ENCODE measurements at places on chromosomes 3 and 15.

- no peak for DNase-seq
These were observed 262.6 kb downstream of the ABHD5 start for GRCh38 chr3:43953380-43953779.

DNA sequence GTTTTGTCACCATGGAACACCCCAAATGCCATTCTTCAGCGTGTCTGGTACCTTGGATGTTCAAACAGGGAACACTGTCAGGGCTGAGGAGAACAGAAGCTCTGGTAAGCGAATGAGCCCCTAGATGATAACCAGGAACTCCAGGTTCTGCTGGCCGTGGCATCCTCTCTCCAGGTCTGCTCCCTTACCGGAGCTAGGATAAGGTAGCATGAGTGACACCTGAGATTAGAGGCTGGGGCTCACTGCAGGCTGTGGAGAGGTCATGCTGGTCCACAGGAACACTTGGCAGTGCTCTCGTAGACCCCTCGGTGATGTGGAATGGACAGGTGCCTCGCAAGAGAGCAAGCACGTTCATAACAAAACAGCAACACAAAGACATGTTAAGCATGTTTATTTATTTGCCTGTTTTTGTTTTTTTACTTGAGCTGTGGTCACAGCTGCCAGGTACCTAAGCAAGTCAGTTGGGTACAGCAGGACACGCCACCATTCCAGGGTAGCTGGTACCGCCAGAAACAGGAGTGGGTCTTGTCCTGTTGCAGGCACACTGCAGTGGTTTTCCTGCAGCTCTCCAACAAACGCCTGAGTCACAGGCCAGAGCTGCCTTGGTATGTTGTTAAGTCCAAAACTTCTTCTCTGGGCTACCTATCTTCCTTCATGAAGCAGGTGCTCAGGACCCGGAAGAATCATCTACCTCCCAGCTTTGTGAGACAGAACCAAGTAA is 4.6 kb downstream of the RBM15B start:
- DNase-seq: no peak

- DNase-seq: no peak
These were observed 62.8 kb downstream of the POLR2M start for GRCh38 chr15:57769266-57769665.

DNA sequence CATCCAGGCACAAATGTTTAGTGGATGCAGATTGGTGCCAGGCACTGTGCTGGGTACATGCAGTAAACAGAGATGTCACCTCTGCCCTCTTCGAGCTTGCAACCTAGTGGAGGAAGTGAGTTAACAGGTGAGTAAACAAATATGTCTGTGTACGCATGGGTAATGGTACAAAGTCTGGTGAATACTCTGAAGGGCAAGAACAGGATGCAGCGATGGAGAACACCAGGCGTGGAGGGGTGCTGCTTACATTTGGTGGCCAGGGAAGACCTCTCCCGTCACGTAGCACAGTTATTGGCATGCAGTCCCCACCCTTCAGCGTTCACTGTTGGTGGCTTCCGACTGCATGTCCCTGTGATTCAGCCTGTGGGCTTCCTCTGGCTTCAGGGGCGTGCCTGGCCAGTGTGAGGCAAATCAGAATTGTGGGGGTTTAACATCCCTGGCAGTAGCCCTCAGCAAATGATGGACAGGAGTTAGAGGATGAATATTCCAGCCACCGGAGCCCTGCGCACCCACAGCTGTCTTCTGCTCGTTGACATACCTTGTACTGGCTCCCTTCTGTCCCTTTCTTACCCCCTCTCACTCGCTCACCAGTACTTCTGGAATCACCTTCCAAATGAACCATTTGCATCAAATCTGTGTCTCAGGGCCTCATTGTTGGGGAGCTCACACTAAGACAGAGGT is 9.1 kb upstream of the HDAC11 start:
- no peak for DNase-seq

- DNase-seq: no peak
These were observed 801.2 kb upstream of the ARPP21 start for GRCh38 chr3:34837848-34838741.

DNA sequence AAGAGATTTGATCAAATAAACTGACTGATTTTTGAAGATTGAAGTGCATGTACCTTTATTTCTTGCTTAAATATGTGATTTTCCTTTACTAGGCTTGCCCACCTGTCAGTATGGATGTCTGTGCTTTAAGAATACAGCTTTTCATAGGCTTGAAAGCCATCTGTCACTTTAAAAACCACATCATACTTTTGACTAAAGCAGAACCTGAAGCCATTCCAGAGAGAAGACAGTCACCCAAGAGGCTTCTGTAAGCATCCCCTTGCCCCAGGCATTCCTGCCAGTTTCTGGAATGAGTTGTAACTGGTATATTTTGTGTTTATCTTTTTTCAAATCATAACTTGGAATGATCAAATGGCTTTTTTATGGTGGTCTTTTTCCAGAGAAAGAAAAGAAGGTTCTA is 24.0 kb downstream of the HPS3 start:
- no peak for DNase-seq

- DNase-seq: no peak
These were observed 1.0 kb downstream of the IQSEC1 start for GRCh38 chr3:13072239-13072599.

GRCh38 chr15:71807125-71807629 is 3.2 kb upstream of the NR2E3 start:
- no peak for DNase-seq

- peak; percentile 37 for DNase-seq
These were observed 16.1 kb downstream of the C3orf22 start for GRCh38 chr3:126542340-126543241.

DNA sequence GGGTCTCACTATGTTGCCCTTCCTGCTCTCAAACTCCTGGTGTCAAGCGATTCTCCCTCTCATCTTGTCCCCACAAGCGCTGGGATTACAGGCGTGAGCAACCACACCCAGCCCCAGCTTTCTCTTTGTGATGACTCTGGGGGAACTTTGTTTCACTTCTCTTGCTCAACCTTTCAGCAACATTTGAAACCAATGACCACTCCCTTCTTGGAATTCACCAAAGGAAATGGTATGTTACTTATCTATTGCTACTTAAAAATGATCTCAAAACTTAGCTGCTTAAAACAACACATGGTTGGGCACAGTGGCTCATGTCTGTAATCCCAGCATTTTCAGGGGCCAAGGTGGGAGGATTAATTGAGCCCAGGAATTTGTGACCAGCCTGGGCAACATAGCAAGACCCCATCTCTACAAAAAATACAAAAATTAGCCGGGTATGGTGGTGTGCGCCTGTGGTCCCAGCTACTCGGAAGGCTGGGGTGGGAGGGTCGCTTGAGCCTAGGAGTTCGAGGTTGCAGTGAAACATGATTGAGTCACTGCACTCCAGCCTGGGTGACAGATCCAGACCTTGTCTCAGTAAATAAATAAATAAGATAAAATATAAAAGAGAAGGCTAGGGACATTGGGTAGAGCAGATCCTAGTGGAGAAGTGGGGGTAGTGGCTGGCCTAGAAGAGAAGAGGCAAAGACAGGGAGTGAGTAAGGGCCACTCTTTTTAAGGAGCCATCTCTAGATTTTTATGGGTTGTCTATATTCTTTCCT is 10.3 kb upstream of the COPG1 start:
- DNase-seq: no peak

DNA sequence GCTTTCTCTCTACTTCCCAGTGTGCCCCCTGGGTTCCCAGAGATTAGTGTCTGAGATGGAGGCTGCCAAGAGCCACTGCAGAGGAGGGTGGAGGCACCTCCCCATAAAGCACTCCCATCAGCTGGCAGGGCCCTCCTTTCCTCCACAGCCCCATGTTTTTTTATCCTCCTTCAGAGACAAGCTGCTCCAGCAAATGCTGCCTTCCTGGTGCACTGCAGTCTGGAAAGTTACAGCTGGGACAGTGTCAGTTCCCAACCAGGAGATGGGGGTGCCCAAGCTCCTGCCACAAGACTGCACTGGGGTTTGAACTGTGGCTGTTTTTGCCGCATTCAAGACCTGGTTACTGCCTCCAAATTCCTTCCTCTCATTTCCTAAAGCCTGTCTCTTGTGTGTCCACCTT is 206.1 kb downstream of the CADPS start:
- no peak for DNase-seq

DNA sequence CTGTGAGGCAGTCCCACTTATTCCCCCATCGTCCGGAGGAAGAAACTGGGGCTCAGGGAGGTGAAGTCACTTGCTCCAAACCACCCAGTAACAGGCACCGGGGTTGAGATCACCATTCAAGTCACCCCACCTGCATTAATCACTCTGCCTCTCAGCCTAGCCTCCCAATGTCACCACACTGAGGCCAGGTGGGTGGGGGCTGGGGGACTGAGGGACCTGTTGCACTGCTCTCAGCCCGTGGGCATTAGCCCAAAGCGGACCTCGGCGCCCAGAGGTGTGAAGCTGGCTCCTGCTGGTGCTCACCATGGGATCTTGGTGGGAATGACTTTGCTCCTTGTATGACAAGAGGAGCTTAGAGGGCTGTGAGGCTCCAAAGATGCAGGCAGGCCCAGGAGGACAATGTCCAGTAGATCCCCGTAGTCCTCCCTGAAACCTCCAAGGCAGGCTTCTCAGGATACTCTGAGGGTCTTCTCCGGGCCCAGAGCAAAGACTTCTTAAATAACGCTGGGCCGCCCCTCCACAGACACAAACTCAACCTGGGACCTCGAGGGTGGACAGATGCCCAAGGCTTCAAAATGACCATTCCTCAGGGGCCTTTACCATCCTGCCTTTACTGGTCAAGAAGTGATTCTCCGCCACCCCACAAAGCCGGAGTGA is 1.7 kb downstream of the NT5DC2 start:
- peak; percentile 34 for DNase-seq

- DNase-seq: no peak
These were observed 15.9 kb upstream of the SLC4A7 start for GRCh38 chr3:27500035-27500434.

GRCh38 chr15:78761020-78761419 is 50.2 kb downstream of the ADAMTS7 start:
- no peak for DNase-seq

DNA sequence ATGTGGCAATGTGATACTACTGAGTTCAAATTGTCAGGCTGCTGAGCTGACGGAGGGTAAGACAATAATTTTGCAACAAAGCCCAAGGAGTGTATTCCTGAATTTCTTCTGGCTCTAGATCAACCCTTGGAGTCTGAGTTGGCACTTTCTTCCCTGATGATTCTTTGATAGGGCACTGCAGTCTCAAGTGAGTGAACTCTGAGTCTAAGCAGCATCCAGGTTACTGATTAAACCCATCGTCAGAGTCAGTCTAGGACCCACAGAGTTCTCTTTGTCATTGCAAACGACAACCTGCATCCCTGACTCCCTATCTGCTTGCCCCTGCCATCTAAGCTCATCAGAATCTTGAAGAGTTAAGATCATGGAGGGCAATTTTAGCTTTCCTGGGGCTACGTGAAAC is 58.6 kb downstream of the MME start:
- no peak for DNase-seq

- DNase-seq: no peak
These were observed 39.7 kb downstream of the BCHE start for GRCh38 chr3:165797551-165797950.

GRCh38 chr3:158789592-158789991 is 12.3 kb upstream of the MFSD1 start:
- no peak for DNase-seq

DNA sequence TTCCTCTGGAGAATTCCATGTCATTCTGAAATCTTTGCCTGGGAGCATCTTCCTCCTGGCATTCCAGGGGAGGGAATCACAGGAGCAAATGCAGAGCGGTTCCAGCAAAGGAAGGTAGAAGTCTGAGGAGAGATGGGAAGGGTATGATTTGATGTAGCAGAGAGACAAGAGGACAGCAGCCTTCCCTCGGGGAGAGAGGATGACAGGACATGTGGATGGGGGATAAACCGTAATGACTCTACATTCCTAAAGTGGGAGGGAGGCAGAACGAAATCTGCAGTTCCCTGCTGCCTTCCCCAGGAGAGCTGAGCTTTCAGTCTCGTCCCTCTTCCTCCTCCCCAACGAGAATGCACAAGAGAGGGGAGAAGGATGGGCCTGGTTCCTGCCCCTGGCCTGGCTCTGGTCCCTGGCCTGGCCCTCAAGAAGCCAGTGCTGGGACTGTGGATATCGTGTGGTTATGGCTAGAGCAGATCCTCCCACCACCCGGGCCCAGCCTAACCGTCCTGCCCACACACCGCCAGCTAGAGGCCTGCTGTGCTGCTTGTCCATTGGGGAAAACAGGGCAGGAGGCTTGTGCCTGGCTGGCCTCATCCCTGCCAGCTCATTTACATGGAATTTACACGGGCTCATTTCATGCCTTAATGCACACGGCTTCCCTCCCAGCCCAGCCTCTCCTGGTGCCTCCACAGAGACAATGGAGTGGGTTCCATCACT is 26.6 kb downstream of the SEMA7A start:
- peak; percentile 83 for DNase-seq

GRCh38 chr15:73637527-73637926 is 4.3 kb upstream of the NPTN start:
- no peak for DNase-seq

GRCh38 chr3:43970351-43970750 is 271.3 kb upstream of the TOPAZ1 start:
- DNase-seq: no peak

GRCh38 chr3:40827942-40828688 is 303.4 kb downstream of the ZNF621 start:
- DNase-seq: no peak

GRCh38 chr15:94293411-94294402 is 62.3 kb downstream of the MCTP2 start:
- DNase-seq: no peak

DNA sequence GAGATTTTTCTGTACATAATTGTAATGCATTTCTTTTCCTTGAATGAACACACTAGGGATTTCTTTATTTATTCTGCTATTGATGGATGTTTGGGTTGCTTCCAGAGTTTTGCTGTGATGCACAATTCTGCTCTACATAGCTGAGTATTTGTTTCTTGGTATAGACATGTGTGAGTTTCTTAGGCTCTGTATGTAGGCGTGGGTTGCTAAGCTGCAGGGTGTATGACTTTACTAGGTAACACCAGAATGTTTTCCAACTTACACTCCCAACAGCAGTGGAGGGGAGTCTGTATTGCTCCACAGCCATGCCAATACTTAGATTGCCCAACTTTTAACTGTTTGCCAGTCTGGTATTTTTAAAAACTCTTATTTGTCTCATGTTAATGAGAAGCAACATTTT is 155.5 kb upstream of the TNIK start:
- DNase-seq: no peak

GRCh38 chr3:38117748-38118420 is 19.0 kb downstream of the ACAA1 start:
- DNase-seq: peak; percentile 82

- DNase-seq: no peak
These were observed 88.2 kb upstream of the PROK2 start for GRCh38 chr3:71873093-71873611.

DNA sequence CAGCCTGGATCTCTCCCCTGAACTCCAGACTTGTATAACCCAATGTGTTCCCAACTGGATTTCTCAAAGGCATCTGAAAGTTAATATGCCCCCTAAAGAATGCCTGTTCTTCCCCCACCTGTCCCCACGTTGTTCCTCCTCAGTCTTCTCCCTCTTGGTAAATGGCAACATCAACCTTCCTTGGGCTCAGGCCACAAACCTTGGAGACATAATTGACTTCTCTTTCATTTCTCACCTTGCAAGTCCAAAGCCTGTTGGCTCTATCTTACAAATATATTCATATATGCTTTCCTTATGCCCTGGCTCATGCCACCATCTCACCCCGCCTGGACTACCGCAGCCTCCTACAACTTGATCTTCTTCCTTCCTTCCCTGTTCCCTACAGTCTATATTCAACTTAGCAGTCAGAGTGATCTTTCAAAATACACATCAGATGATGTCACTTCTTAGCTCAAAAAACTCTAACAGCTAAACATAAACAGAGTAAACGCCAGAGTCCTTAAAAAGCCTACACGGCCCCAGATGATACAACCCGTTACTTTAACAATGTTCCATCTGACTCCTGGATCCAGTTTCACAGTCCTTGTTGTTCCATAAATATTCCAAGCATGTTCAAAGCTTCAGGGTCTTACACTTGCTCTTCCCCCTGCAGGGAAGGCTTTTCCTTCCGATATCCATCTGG is 66.2 kb downstream of the ETV5 start:
- DNase-seq: no peak
